ENCODE measurements at places on chromosomes 1 and 21.
A peak's percentile ranks its signal among the peaks of the same experiment; 100 is the strongest.

DNA sequence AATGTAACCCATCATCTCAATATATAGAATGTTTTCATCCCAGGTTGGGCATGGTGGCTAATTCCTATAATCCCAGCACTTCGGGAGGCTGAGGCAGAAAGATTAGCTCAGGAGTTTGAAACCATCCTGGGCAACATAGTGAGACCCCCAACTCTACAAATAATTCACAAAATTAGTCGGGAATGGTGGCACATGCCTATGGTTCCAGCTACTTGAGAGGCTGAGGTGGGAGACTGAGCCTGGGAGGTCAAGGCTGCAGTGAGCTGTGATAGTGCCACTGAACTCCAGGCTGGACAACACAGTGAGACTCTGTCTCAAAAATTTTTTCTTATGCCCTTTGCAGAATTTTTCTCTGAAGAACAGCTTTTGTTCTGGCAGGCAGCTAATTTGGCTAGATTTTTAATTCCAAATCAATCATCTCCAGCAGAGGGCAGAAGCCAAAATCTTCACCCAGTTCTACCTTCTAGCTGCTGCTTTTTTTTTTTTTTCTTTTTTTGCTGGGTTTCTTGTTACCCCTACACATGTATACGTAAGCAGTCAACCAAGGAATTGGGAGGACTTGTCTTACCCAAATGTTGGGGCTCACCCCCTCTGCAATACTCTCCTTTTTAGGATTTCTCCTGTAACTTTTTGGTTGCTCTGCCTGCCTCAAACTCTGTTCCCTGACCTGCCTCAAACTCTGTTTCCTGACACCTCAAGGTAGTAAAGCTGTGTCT, 2.7 kb upstream of the RAD54L start:
- DNase-seq, result no peak

DNA sequence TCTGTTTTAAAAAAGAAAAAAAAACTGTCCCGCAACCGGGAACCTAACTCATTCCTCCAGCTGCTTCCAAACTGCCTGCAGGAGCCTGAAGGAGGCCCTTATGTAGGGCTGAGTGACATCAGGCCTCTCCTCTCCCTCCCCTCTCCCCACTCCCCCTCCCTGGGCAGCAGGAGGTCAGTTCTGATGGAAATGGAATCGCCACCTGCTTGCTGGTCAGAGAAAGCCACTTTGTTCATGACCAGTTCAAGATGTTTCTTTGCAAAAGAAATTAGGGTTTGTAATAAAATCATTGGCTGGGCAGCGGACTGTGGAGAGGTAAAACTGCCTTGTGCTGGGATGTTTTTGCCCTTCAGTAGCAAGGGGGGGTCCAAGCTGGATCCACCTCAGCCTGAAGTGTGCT, at the start of gene MAP1LC3C:
MAP1LC3C (minus strand) TSS at position 73 of the 400 bp plus-strand sequence. CDS start 90 bp downstream, outside the sequence.
- DNase-seq, result no peak

- no peak for DNase-seq
Observed at GRCh38 chr1:63818567-63819325, 44.9 kb downstream of the ROR1 start.

- DNase-seq, result no peak
Observed at GRCh38 chr1:145982010-145982723, 14.2 kb downstream of the TXNIP start.

- DNase-seq, result peak; percentile 54
Observed at GRCh38 chr1:32201011-32201855, 838 bp downstream of the CCDC28B start.

DNA sequence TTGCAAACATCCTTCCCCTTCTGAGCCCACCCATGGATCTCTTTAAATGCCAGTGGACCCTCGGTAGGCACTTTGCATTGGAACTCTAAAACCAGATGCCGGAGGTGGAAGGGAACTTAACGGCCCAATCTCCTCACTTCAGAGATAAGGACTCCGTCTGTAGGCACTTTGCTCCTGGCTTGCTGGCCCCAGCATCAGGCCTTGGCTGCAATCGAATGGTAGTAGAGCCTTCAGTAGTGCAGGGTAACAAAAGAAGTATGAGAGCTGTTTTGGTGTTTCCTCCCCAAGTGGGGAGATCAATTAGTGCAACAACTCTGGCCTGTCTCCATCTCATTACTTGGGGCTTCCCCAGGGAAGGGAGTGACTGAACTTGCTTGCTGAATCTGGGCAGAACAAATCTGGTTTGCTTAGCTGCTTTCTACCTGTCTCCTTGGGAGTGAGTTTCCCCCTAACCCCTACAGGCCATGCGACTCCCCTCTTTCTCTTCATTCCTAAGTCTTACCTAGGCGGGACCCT, 70.8 kb downstream of the TENT5C start:
- no peak for DNase-seq

GRCh38 chr1:87615491-87615890, 286.8 kb downstream of the LMO4 start:
- DNase-seq, result no peak

DNA sequence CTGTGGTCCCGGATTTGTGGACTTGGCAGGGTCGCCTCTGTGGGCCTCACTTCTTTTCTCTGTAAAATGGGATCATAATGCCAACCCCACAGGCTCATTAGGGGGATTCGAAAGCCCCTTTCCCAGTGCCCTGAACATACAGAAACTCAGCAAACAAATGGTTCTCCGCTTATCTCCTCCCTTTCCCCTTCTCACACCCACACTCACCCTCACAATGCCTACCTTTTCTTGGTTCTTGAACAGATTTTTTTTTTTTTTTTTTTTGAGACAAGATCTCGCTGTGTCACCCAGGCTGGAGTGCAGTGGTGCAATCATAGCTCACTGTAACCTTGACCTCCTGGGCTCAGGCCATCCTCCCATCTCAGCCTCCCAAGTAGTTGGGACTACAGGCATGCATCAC, 175.7 kb downstream of the KAZN start:
- no peak for DNase-seq

DNA sequence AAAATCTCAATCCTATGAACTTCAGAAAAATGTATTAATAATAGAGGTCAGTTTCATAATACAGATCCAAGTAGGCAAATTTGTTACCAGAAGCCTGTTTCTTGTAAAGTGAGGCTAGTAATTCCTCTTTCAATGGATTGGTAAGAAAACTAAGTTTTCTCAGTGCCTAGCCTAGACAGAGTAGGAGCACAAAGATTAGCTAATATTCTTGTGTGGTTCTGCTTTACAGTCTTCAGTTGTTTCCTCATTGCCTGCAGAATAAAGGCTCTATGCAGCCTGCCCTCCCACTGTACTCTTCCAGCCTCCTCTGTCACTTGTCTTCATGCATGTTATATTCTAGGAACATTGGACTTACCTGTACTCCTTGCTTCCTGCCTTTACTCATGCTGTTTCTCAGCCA, 2.4 kb upstream of the PPP1R15B start:
- no peak for DNase-seq

DNA sequence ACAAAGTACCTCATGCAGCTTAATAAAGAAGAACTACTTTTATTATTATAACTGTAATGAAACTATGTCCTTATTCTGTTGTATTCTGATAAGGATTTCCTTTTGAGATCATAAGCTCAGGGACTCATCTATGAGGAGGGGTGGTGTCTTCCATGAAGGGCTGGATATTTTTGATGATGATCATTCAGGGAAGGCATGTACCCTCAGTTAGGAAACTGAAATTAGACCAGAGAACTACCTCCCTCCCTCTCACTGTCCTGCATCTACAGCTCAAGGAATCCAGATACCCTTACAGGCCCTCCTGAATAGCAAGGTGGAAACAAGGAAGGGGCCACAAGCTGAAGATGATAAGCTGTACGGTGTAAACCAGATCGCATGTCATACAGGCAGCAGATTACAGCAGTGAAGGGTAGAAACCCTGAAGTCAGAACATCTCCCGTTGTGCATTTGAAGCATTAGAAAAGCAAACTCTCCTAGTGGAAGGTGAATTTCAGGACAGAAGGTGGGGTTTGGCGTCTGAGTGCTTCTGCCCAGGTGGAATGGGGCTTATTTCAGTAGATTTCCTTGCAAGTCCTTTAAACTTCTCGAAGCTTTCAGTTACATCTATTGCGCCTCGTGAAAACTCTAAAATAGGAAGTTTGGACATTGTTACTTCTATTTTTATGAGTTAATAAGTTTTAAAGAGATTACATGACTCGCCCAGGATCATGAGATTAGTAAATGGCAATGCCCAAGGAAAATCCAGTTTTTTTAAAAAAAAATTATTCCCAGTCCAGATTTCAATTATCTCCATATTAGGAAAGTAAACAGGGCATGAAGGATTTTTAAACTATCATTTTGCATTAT, 101.1 kb upstream of the HNRNPU start:
- no peak for DNase-seq

- DNase-seq, result no peak
Observed at GRCh38 chr21:37503848-37504467, 137.4 kb downstream of the DYRK1A start.

DNA sequence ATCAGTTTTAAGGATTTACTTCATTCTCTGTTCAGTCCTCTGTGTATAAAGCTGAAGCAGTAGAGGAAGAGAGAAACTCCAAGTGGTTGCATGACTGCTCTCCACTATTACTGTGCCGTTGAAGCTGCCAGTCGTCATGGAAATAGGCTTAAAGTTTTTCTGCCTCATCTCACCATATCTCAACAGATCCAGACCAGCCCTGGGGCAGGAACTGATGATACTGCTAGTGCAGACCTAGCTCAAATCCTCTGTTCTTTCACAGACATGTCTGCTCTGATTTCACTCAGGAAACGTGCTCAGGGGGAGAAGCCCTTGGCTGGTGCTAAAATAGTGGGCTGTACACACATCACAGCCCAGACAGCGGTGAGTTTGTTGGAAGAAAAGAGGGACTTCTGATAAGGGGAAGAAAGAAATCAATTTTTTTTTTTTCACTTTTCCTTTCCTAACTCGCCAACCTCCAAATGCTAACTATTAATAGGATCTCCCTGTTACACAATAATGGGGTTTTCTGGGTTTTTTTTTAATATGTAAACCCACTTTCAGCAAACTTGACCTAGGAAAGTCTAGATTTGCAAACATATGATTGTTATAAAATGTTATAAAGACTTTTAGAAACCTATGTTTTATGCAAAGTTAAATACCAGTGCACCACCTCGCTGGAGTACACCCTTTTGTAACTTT, 22.2 kb upstream of the STRIP1 start:
- no peak for DNase-seq

- DNase-seq, result no peak
Observed at GRCh38 chr1:99438656-99439230, 174.5 kb downstream of the PLPPR4 start.

GRCh38 chr1:172905452-172905851, 145.3 kb downstream of the TNFSF18 start:
- DNase-seq, result no peak

- DNase-seq, result no peak
Observed at GRCh38 chr1:63810936-63811469, 37.2 kb downstream of the ROR1 start.

DNA sequence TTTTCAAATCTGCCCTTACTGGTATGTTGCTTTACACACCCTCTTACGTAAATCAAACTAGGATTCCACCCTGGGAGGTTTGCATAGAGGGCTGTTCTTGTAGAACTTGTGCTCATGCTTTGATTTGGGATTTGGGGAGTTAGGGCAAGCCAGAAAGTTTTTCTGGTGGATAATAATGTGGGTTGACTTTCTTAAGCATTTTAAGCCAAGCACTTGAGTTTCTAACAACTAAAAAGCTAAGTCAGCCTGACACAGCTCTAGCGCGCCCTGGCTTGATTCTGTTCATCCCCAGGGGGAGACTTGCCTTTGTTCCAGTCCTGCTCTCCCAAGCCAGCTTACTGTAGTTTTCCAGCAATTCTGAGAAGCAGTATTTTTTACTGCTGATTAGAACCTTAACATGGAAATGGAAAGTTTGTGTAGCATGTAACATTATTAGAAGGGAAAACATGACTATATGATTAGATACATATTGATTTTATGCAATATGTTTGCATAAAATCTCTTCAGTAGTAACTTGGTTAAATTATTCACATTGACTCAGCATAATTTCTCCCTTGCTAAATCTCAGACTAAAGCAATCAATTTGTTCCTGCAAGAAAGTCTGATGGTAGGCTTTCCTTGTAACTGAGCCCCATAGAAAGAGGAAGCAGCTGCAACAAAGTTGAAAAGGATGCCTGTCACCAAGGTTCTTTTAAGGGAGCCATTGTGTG, 11.0 kb upstream of the PGD start:
- DNase-seq, result no peak

DNA sequence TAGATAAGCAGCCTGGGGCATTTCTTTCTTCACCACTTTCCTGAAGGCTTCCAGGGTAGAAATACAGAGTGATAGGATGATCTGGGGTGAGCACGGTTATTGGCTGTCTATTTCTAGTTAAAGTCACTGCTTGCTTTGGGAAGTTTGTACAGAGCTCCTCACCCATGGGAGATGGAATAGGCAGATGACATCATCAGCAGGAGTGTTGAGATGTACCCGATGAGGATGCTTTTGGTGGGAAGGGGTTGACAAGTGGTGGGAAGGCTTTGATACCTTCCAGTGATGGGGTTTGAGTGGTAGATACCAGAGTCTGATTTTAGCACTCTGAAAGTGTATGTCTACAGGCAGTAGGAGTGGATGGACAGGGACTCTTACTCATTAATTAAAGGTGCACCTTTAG, 112.6 kb downstream of the BRINP2 start:
- DNase-seq, result no peak

Measured in central memory CD8-positive, alpha-beta T cell (primary cell).